ENCODE measurements at places on chromosomes 16 and 17. TPM values are rescaled to one million over a fixed set of nuclear protein-coding genes. Genes with fewer than 3 reads are reported as not detected.

- DNase-seq = no peak
Measured at GRCh38 chr16:68393333-68393732, 55.0 kb downstream of the SMPD3 start.

DNA sequence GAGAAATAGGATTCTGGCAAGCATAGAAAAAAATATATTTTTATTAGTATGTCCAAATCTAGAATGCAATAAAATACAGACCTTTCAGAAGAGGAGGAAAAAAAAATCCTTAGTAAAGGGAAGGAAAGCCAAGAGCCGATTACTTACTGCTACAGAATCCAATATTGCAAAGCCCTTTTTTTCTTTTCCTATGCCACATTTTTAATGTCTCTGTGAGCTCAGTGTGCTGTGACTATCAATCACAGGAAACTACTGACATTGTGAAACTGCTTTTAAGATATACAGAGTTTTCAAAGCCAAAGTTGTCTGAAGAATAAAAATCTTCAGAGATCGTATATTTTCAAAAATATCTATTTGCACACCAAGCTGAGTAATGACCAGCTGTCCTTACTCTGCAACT, 120.4 kb downstream of the CHD9NB start:
- no peak for DNase-seq

GRCh38 chr16:2278272-2278608, 10.3 kb upstream of the RNPS1 start:
- DNase-seq = no peak

DNA sequence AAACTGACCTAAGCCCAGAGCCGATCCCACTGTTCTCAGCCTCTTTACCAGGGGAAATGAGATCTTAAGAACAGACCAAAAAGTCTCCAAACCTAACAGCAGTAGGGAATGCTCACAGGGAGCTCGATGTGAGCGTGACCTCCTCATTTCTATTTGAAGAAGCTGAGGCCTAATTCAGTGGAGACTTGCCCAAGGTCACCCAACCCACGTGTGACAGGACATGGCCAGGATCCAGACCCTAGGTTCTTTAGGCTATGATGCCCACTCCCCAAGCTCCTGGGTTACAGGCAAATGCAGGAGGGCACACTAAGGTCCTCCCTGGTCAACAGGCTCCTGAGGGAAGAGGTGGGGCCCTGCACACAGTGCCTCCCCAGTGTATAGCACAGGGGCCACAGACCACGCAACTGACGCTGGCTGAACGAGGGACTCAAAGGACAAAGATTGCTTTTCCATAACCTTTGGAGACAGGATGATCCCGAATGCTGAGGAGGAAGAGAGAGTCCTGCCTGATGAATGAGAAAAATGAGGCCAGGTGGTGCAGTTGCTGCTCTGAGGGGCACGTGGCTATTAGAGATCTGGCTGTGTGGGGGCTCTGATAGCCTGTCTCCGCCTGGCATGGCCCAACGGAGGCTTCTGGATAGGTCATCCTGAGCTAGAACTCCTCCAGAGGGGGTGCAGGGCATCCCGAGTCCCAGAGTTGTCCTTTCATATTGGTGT, 24.0 kb downstream of the MAP3K14 start:
- DNase-seq = no peak

DNA sequence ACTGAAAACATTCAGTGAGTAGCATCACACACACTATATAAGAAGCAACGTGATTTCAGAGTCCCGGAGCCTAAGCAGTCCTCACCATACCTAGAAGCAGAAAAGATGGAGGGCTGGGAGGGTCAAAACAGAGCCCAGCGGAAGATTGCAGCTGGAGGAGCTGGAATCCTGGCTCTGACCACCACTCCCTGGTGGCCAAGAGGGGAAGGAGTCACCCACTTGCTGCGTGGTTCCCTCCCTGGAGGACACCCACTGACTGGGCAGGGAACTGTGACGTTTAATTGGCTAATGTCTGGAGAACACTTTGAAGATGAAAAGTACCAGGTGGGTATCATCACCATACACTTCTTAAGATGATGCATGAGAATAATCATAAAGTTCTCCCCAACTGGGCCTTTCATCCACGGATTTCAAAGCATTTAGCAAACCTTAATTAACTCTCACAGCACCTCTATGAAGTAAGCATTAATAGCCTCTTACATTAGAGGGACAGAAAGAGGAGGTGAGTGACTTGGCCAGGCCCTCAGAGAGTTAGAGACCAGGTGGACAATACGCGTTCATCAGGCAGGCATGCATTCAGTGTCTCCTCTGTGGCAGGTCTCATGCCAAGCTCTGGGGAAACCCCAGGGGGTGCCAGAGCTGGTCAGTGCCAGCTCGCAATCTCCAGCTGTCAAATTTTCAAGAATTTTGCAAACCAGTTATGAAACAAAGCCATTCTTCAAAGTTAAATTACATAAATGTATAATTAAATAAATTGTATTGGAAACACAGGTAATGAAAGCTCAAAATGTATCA, 137.9 kb downstream of the AXIN2 start:
- DNase-seq = no peak

- DNase-seq = no peak
Measured at GRCh38 chr16:85081038-85081437, 31.2 kb downstream of the CIBAR2 start.

GRCh38 chr17:62999736-63000135, 33.7 kb downstream of the TANC2 start:
- DNase-seq = no peak

DNA sequence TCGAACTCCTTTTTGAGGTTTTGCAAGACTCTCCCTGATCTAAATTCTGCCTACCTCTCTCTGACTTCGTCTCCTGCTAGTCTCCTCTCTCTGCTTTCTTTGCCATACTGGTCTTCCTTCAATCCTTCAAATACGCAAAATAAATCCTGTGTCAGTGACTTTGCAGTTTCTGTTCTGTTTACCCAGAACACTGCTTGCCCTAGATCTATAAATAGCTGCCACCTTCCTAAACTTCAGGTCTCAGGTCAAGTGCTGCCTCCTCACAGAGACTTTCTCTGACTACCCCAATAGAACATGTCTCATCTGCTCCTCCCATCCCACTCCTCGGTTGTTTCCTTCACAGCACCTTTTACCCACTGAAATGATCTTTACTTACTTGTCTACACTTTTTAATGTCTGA, 78.9 kb downstream of the TRIM37 start:
- DNase-seq = no peak

GRCh38 chr17:16101440-16101839, 101.8 kb downstream of the TTC19 start:
- DNase-seq = no peak

DNA sequence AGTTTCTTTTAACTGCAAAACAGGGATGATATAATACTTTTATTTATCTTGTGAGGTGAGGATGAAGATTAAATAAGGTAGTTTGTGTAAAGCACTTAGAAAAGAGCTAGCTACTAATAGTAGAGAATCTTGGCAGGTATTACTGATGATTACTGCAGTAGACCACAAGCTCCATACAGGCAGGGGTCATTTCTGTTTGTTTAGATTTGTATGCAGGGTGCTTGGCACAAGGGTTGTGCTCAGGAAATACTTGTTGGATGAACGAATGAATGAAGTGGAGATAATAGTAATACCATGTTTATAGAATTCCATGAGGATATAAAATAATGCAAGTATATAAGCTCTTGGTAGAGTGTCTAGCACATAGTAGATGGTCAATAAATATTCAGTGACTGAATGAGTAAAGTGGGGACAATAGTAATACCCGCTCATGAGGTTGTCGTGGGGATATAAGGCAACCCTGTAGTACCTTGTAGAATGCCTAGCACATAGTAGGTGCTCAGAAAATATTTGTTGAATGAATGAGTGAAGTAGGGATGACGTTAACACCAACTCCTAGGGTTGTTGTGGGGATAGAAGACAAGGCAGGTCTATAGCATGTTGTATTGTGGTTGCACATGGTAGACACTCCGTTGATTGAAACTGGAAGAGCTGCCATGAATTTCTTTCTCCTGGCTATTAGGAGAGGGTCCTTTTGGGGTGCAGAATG, 83.0 kb downstream of the ABCC1 start:
- DNase-seq = no peak

Gene TANGO6
- total RNA-seq = 24.6 TPM

Gene EFCAB13
- total RNA-seq = 8.8 TPM

Gene CCDC200
- total RNA-seq = not detected

Measured in breast epithelium (tissue), 4 donors.